ENCODE measurements at places on chromosomes 7 and 10.

GRCh38 chr7:898855-899681, 22.7 kb downstream of the GET4 start:
- no peak for DNase-seq

DNA sequence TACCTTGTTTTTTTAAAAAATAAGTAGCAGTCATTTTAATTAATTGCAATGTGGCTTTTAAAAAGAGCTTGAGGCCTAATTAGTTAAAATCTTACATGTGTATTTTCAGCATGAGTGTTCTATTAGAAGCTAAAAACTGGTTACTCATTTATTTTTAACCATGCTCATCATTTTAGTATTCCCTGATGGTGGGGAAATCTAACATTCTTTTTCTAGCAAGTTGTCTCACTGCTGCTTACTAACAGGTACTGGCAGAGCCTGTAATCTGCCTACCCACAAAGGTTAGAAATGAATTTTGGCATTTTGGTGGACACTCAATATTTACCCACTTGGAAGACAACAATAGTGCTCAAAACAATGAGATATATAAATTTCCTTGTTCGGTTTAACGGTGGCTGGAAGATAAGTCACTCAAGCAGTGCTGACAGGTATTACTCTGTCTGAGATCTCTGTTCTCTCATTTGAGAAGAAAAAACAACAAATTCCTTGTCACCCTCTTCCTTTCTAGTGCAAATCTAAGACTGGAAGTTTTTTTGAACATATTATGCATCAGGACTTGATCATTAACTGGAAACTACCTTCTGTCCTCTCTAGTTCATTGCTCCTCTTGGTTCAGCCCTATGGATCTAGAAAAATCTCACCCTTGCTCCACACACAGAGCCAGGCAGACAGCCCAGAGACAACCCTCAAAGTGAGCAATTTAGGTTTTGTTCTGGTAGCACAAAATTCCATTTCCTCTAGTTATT, 83.3 kb downstream of the VWDE start:
- no peak for DNase-seq

DNA sequence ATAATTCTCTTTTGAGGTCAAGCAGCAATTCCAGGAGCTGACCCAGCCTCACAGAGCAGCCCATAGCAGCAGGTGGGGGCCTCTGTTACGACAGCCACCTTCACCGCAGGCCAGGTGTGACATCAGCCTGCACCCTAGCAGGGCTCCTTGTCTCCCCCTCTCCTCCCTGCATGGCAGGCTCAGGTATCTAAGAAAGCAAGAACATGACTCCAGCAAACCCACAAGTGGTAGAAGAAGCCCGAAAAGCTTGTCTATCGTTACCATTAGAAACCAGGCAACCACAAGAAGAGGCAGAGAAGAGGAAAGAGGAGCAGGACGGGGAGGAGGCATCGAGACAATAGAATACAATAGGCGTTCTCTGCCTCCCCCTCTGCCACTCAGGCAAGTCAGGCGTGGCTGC, 104.0 kb upstream of the PRR15 start:
- DNase-seq = no peak

DNA sequence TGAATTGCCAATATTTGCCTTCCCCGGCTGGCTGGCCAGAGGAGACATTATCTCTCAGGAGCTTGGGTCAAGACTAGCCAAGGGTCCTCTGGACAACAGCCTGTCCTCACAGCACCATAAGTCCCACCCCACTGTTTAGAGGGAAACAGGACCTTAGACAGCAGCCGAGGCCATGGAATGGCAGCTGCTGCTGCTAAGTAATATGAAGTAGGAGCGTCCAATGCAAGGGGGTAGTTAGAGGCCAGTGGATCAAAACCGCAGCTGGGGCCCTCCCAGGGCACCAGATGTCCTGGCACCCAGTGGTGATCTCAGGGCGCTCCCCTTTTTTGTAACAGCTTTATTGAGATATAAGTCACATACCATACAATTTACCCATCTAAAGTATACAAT, 12.9 kb upstream of the KCP start:
- DNase-seq = peak; percentile 1

GRCh38 chr10:133110609-133111275, 23.0 kb downstream of the ADGRA1 start:
- no peak for DNase-seq
